Mammary epithelial cell (primary cell): ENCODE measurements at places on chromosomes 2 and 18. TPM values are rescaled to one million over a fixed set of nuclear protein-coding genes. Genes with fewer than 3 reads are reported as not detected.

GPR75 gene
- total RNA-seq: 7.8 TPM

ANKRD30B gene
- not detected for total RNA-seq

DHRS9 gene
- not detected for total RNA-seq

PDE11A gene
- total RNA-seq: 0.17 TPM

GCG gene
- not detected in 2 replicates for total RNA-seq

FOXD4L1 gene
- total RNA-seq: 0.33 TPM

TTN gene
- total RNA-seq: under 0.01 TPM

NTSR2 gene
- not detected for total RNA-seq

LIPT1 gene
- total RNA-seq: 4.4 and 9.2 TPM in 2 replicates

CERKL gene
- total RNA-seq: 0.13 TPM in 1 of 2 replicates, not detected in the other

NEU2 gene
- total RNA-seq: not detected

CROCC2 gene
- not detected in 2 replicates for total RNA-seq

FBXO48 gene
- 1.6 TPM in 2 replicates for total RNA-seq

TMEM163 gene
- total RNA-seq: not detected

TPO gene
- not detected in 2 replicates for total RNA-seq

SERPINB11 gene
- not detected for total RNA-seq

RMC1 gene
- total RNA-seq: 29.8 TPM

MC5R gene
- total RNA-seq: not detected in 2 replicates

OLA1 gene
- total RNA-seq: 138 and 150 TPM in 2 replicates

TSGA10 gene
- 6.0 TPM for total RNA-seq

SERPINB3 gene
- total RNA-seq: 12.7 TPM

GYPC gene
- total RNA-seq: 49.7 TPM

ZNF521 gene
- 18.0 TPM for total RNA-seq

SULT1C2 gene
- not detected in 2 replicates for total RNA-seq

PCARE gene
- total RNA-seq: under 0.01 TPM

STRN gene
- 27.6 and 31.3 TPM in 2 replicates for total RNA-seq

MYL12A gene
- 274 and 429 TPM in 2 replicates for total RNA-seq

PKP4 gene
- 79.2 and 82.6 TPM in 2 replicates for total RNA-seq

CFC1 gene
- not detected for total RNA-seq

DOCK10 gene
- total RNA-seq: 1.6 and 5.1 TPM in 2 replicates

LHCGR gene
- total RNA-seq: not detected

MOGAT1 gene
- not detected in 2 replicates for total RNA-seq

IL36B gene
- not detected in 2 replicates for total RNA-seq

CXCR4 gene
- total RNA-seq: not detected

GALR1 gene
- total RNA-seq: not detected

ASAP2 gene
- 137 and 171 TPM in 2 replicates for total RNA-seq

POTEC gene
- not detected in 2 replicates for total RNA-seq

ACVR2A gene
- 26.0 TPM for total RNA-seq

REEP1 gene
- under 0.01 TPM for total RNA-seq

TRIB2 gene
- 30.7 TPM for total RNA-seq

GPR45 gene
- total RNA-seq: not detected in 2 replicates
